Colonic mucosa (tissue), 4 donors: ENCODE measurements at places on chromosomes 16 and 17. TPM values are rescaled to one million over a fixed set of nuclear protein-coding genes. Genes with fewer than 3 reads are reported as not detected.

- no peak for DNase-seq
Observed at GRCh38 chr17:61394630-61395408, 4.8 kb upstream of the TBX2 start.

The SOST gene
- not detected for total RNA-seq

The TMIGD1 gene
- 14.4 TPM for total RNA-seq

DNA sequence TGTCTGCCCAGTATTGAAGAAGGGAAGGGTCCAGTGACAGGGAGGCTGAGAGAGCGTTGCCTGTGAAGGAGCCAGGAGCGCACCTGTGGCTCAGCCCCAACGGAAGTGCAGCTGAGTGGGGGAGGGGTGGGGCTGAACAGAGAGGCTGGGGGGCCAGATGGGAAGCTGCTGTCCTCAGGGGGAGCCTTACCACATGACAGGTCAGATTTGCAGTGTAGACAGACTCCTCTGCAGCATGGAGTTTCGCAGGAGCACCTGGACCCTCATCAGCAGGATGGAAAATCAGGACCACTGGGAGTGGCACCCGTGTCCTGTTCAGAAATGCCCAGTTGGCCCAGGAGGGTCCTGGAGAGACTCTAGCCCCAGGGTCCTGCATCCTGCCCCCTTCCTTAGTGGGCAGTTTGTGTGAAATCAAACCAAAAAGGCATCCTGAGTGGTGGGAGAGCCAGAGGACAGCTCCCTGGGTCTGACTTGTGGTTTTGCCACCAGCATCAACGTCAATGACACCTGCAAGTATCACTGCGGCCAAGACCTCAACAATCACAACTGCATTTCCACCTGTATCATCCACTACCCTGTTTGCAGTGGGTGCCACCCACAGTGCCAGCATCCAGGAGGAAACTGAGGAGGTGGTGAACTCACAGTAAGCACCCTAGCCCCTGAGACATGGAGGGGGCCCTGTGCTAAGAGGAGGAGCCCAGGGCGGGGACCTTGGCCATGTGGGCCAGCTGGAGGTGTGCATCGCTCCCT, 7.8 kb downstream of the CD300A start:
- DNase-seq = no peak

GRCh38 chr17:82776454-82776853, 24.6 kb downstream of the TBCD start:
- no peak for DNase-seq

GRCh38 chr17:54172096-54172984, 349.6 kb downstream of the KIF2B start:
- no peak for DNase-seq

The CHST5 gene
- total RNA-seq = 142 TPM

The RCVRN gene
- total RNA-seq = not detected

DNA sequence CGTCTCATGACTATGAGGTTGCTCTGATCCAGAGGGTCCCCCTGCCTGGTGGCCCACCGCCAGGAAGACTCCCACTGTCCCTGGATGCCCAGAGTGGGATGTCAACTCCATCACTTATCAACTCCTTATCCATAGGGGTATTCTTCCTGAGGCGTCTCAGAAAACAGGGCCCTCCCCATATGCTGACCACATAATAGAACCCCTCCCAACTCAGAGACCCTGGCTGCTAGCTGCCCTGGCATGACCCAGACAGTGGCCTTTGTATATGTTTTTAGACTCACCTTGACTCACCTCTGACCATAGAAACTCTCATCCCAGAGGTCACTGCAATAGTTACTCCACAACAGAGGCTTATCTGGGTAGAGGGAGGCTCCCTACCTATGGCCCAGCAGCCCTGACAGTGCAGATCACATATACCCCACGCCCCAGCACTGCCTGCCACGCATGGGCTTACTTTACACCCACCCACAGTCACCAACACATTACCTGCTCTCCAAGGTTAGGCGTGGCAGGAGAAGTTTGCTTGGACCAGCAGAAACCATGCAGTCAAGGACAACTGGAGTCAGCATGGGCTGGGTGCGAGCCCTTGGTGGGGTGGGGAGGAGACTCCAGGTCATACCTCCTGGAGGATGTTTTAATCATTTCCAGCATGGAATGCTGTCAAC, 2.3 kb upstream of the G6PC1 start:
- DNase-seq = no peak

The LITAFD gene
- total RNA-seq = not detected

The CCL23 gene
- total RNA-seq = not detected

- peak; percentile 71 for DNase-seq
Observed at GRCh38 chr16:2977440-2977839, 2.8 kb downstream of the PKMYT1 start.

DNA sequence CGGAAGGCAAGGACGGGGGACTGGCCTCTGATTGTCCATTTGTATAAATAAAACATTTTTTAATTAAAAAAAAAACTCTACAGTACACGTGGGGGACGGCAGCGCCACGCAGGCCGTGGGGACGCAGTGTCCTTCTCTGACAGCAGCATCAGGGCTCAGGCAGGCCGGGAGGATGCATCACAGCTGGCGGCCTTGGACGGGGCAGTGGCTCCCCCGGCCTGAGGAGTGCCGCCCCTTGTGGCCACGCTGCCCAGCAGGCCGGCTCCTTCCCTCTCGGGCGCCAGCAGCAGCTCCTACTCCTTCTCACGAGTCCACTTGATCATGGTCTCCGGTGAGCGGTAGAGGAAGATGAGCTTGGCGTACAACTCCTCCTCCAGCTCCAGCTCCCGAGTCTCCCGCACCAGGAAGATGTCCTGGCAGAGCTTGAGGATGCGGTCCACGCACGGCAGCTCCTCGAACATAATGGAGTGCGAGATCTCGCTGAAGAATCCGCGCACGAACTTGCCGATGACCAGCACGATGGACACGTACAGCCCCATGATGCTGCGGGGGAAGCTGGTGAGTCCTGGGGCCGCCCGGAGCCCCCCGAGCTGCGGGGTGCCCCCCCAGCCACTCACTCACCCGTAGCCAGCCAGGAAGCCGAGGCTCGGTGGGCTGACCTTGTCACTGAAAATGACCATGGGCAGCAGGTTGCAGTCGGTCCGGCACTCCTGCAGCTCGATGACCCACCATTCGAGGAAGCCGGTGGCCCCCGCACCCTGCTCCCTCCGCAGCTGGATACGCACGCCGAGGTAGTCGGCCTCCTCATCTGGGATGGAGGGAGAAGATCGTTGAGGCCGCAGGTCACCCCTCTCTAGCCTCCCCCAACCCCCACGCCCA, 9.2 kb downstream of the CTU2 start:
- no peak for DNase-seq

GRCh38 chr17:43694081-43694870, 32.6 kb upstream of the MEOX1 start:
- peak; percentile 79 for DNase-seq

- no peak for DNase-seq
Observed at GRCh38 chr17:14360856-14361255, 60.0 kb downstream of the HS3ST3B1 start.

DNA sequence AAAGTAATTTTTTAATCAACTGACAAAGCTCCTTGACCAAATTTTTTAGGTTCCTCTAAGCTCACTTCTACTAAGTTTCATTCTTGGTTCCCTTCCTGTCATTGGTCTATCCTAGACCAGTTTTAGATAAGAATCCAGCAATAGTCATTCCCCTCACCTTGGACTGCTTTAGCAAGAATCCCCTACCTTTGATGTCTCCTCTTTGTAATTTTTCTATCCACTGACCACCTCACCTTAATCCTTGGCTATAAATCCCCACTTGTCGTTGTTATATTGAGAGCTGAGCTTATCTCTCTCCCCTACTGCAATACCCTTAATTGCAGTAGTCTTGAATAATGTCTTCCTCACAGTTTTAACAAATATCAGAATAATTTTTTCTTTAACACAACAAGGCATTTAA, 107.2 kb downstream of the USP32 start:
- DNase-seq = no peak

The ADAM11 gene
- total RNA-seq = 0.42 TPM

The CCDC200 gene
- total RNA-seq = not detected

The TGFB1I1 gene
- total RNA-seq = 34.2 TPM

GRCh38 chr16:12097523-12098428, 121.2 kb downstream of the SNX29 start:
- DNase-seq = peak; percentile 42

- DNase-seq = peak; percentile 29
Observed at GRCh38 chr17:17120701-17121100, 78.4 kb downstream of the MPRIP start.

DNA sequence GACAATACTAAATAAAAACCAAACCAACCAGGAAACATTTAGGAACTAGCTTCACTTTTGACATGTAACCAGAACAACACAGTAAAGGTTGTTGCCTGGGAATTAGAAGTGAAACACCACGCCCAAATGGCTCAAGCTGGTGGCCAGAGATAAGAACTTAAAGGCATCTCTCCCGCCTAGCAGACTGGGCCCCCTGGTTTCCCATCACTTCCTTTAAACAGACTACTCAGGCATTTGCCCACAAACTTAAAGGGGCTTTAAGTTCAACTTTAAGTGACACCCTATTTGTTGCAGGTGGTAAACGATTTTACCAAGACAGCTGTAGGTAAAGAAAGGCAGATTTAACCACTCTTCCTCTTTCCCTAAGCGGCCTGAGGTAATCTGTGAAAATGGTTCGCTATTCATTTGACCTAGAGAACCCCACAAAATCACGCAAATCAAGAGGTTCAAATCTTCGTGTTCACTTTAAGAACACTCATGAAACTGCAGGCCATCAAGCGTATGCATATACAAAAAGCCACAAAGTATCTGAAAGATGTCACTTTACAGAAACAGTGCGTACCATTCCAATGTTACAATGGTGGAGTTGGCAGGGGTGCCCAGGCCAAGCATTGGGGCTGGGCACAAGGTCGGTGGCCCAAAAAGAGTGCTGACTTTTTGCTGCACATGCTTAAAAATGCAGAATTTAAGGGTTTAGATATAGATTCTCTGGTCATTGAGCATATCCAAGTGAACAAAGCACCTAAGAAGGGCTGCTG, 40.8 kb upstream of the BPTF start:
- no peak for DNase-seq

- DNase-seq = no peak
Observed at GRCh38 chr17:31433091-31433790, 41.8 kb downstream of the RAB11FIP4 start.

The FBXL16 gene
- 2.0 TPM for total RNA-seq

The GCGR gene
- not detected for total RNA-seq

DNA sequence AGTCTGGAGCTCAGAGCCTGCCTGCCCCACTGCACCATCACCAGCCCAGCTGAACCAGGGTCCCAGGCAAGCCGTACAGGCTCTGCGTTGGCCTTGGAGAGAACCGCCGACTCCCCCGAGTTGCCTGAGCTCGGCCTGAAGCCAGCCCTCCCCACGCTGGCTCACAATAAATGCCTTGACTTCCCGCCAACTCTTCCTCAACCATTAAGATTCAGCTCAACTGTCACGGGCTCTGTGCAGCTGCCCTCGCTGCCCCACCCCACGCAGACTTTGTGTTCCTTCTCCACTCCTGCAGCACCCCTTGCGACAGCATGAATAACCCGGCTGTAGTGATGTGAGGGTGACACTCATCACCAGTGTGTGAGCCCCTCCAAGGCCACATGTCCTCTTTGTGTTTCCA, 4.8 kb upstream of the QPRT start:
- DNase-seq = peak; percentile 81

- DNase-seq = no peak
Observed at GRCh38 chr16:53417011-53417410, 17.3 kb upstream of the RBL2 start.

DNA sequence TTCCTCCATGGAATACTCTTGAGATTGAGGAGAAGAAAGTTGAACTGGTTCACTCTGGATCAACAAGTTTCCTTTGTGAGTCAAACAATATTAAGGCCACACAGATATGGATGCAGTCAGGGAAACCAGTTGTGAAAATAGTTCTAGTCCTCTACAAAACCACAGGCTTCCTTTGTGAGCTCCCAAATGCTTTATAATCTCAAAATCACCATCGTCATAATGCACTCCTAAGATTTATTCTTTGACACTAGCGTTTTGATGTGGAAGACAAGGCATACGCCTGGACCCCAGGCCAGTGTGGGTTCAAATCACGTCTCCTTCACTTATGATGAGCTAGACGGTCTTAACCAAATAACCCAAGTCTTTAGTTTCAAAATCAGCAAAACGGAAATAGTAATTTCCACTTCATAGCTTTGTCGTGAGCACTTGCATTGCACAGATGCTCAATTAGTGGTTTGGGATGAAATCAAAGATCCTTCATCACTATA, 142.6 kb downstream of the STX8 start:
- DNase-seq = no peak

GRCh38 chr16:85222155-85222863, 110.0 kb upstream of the CIBAR2 start:
- no peak for DNase-seq

- DNase-seq = peak; percentile 98
Observed at GRCh38 chr17:7242717-7243452, 636 bp upstream of the GABARAP start.

- DNase-seq = no peak
Observed at GRCh38 chr17:40813804-40814203, 8.6 kb downstream of the KRT10 start.

GRCh38 chr17:18040261-18040858, 1.2 kb downstream of the GID4 start:
- DNase-seq = no peak

- no peak for DNase-seq
Observed at GRCh38 chr16:81445143-81445961, 744 bp downstream of the CMIP start.

- no peak for DNase-seq
Observed at GRCh38 chr16:88866151-88866920, at the start of gene PABPN1L. Gene PABPN1L (minus strand): TSS chr16:88866660. CDS start chr16:88866606, 54 bp downstream.

GRCh38 chr16:65958086-65958485, 408.4 kb upstream of the CDH5 start:
- no peak for DNase-seq
